Glutamatergic neuron (in vitro differentiated cells): ENCODE measurements at places on chromosomes 5 and 9.
A peak's percentile ranks its signal among the peaks of the same experiment; 100 is the strongest.

- DNase-seq = no peak
Measured at GRCh38 chr9:70257991-70258691, 637 bp upstream of the SMC5 start.

DNA sequence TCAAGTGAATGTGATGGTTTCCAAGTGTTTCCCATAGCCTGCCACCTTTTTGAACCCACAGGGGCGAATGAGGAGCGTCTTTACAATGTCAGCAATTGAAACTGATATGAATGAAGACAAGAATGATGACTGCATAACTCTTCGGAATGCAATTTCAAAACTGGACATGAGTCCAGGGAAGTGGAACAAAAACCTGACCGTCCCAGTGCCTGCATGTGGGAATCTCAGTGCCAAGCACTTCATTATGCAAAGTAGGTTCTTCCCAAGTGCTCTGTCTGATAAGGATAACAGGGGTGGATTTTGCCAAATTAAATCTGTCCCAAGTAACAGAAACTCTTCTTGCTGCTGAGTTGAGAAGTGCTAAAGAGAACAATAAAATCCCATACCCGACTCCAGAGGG lies 243.8 kb upstream of the ADAMTS16 start:
- no peak for DNase-seq

DNA sequence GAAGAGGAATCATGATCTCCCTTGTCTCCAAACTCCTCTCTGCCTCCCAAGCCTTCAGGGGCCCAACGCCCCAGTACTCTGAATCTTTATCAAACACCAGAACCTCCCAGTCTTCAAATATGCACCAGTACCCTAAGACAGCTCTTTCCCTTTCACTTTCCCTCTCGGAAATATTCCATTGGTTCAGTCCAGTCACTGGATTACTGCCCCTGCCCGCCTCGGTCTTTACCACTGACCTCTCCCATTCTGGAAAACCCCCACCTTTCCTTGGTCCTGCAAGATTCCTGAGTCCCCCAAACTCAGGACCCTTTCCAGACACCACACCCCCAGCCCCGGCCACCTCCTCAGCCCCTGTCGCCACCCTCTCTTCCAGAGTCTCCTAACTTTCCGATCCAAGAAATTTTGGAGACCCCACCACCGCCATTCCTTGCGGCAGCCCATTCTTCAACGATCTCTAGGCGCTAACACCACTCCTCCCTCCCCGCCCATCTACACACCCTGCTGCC lies 674 bp downstream of the C5orf15 start:
- no peak for DNase-seq

DNA sequence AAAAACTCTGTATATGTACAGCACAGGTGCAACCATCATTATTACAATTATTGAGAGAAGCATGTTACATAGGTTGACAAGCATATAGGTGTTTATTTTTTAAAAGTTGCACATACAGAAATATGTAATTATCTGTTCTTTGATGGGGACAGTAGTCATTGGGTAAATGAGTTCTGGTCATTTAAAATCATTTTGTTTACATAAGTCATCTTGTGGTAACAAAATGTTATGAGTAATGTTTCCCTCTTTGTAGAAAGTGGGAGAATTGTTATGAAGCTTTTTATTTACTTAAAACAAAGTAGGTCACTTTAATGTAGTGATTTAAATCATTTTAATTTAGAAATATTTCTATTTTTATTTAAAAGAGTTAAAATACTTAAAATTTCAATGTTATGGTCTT lies 33.8 kb upstream of the FBXL17 start:
- DNase-seq = no peak

GRCh38 chr5:167982-168660 lies 23.2 kb upstream of the LRRC14B start:
- peak; percentile 5 for DNase-seq

GRCh38 chr5:64688965-64689364 lies 1.3 kb upstream of the SHISAL2B start:
- no peak for DNase-seq

GRCh38 chr9:137632230-137633161 lies 13.7 kb downstream of the EHMT1 start:
- DNase-seq = no peak

DNA sequence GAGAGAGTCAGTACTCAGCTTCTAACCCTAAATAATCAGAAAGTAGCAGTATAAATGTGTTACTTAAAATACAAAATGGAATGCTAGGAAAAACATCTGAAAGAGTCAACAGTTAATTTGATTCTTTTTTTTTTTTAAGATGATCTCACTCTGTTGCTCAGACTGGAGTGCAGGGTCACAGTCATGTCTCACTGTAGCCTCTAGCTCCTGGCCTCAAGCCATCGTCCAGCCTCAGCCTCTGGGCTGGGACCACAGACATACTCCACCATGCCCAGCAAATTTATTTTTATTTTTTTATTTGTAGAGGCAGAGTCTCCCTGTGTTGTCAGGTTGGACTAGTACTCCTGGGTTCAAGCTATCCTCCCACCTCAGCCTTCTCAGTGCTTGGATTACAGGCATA lies 424.9 kb downstream of the IRX2 start:
- DNase-seq = no peak

GRCh38 chr5:95620870-95621838 lies 1.3 kb downstream of the GPR150 start:
- peak; percentile 72 for DNase-seq

- no peak for DNase-seq
Measured at GRCh38 chr9:131618071-131618479, 72.8 kb downstream of the PRRT1B start.

GRCh38 chr9:131407717-131408195 lies 13.9 kb downstream of the PRRC2B start:
- DNase-seq = no peak

DNA sequence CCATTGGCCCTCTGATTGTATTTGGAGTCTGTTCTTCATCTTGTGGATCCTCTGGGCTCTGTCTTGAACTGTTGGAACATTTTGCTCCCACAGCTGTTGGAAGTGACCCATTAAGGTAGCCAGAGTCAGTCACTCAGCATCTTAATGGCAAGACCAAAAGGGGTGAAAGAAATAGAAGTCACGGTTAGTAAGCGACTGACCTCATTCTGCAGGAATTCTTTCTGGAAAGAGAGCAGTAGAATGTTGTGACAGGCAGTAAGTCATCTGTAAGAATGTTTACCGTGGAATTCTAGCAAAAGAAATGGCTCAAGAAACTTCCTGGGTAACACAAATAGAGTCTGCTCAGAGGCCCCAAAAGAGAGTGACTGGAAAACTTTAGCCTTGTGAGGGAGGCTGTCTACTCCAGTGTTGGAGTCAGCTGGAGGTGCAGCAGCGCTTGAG lies 28.6 kb upstream of the TNC start:
- DNase-seq = no peak

GRCh38 chr9:134348404-134349155 lies 22.3 kb downstream of the RXRA start:
- DNase-seq = no peak

DNA sequence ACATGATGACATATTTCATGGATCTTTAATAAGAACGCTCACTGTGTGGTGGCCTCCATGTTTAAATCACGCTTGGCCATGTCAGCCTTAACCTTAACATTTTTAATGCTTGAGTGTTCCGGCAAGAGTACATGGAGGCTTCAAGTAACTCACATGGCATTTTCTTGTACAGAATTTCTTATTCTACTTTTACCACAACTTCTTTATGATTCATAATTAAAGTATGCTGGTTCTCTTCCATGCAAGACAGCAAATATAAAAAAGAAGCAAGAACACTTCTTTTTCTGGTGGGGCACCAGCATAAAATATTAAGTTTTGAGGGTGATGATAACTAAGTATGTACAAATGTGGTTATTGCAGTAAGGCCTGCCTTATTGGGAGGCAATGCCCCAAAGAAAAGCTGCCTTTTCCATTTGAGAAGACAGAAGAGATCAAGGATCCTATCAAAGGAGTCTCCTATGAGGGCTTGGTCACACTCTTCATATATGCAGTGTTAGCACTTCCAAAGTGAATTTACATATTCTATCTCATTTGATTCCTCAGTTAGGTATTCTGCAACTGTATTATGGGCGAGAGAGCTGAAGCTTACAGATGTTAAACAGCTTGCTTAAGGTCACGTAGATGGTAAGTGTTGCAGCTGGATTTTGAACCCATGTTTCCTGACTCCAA lies 382.7 kb upstream of the MEF2C start:
- no peak for DNase-seq

DNA sequence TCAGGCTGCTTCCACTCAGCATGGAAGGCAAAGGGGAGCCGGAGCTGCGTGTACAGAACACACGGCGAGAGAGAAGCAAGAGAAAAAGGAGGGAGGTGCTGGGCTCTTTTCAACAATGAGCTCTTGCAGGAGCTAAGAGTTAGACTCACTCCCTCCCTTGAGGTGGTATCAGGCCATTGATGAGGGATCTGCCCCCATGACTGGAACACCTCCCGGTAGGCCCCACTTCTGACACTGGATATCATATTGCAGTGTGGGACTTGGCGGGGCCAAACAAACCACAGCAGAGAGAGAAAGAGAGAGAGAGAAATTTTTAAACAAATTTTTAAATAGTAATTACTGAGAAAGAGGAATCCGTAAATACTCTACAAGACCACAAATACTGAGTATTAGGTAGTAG lies 182.2 kb downstream of the TRIO start:
- no peak for DNase-seq

- no peak for DNase-seq
Measured at GRCh38 chr9:32839013-32839885, 55.9 kb downstream of the TMEM215 start.

DNA sequence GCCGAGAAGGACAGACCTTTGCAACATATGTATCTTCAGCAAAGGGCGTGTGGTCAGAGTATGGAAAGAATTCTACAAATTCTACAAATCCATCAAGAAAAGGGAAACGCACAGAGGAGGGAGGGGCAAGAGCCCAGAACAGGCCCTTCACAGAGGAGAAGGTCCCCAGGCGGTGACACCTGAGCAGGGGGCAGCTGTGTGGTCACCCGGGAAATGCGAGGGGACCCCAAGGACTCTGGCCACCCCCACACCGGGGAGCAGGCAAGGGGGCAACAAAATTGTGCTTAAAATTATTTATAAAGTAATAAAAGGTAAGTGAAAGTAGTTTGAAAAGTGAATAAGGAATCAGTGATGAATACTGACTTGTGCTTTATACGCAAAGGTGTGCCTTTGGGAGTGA lies 17.6 kb downstream of the NACC2 start:
- no peak for DNase-seq

GRCh38 chr9:38196714-38197113 lies 127.7 kb upstream of the SHB start:
- DNase-seq = no peak

DNA sequence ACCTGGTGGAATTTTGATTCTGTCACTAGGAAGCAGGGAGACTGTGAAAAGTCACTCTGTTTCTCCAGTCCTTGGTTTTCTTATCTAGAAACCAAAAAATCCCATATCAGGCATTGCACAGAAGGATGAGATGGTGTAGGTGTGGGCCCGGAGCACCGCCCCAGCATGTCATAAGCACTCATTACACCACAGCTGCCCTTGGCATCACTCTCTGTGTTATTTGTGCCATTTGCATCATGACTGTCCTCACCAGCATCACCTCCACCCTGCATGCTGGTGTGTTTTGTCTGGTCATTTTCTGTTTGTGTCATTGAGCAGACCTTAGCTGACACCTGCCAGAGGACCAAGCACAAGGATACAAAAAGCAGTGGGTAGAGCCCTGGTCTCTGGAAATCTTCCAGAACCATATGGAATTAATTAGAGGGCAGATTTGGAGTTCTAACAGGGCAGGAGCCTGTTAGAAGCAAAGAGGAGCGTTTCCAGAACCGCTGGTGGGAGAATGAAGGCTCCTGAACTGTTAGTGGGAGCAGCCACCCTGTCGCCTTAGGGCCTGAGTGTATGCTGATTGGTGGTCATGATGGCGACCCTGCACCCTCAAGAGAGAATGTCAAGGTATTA lies 99.3 kb downstream of the AMBP start:
- no peak for DNase-seq

DNA sequence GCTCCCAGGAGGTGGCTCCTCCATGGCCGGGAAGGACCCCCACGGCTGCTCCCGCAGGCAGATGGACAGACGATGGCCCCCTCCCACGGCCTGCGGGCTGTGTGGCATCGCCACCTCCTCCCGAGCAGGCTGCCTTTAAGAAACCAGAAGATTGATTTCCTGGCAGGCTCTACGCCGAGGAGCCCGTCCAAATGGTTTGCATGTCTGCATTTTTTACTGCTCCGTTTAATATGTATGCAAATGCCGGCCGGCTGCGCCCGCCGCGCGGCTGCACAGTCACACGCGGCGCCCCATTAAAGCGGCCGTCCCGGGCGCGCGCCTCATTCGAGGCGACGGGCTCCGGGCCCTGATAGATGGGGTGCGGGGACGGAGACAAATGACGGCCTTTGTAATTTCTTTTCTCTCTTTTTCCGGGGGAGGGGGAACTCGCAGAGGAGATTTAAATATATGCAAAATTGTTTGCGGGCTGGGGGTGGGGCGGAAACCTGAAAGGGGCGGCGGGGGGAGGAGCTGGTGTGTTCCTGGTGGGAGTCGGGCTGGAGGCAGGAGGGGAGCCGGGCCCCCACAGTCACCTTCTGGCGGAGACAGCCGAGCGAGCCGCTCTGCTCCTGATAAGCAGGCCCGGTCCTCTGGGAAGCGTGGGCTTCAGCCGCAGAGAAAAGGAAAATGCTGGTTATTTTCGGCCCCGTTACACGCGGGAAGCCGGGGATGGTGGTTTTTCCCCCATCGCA lies 158.7 kb upstream of the IER5L start:
- DNase-seq = peak; percentile 65

DNA sequence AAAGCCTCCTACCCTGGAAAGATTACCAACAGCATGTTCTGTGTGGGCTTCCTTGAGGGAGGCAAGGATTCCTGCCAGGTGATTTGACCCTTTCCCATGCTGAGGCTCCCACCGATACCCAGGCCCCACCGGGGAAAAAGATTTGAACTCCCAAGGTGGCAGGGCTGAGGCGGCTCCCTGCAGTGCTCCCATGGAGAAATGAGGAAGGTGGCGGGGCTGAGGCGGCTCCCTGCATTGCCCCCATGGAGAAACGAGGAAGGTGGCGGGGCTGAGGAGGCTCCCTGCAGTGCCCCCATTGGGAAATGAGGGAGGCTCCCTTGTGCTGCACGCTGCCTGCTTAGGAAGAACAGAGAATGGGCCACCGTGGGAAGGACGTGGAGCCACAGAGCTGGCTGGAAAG lies 3.2 kb downstream of the PRSS3 start:
- no peak for DNase-seq

DNA sequence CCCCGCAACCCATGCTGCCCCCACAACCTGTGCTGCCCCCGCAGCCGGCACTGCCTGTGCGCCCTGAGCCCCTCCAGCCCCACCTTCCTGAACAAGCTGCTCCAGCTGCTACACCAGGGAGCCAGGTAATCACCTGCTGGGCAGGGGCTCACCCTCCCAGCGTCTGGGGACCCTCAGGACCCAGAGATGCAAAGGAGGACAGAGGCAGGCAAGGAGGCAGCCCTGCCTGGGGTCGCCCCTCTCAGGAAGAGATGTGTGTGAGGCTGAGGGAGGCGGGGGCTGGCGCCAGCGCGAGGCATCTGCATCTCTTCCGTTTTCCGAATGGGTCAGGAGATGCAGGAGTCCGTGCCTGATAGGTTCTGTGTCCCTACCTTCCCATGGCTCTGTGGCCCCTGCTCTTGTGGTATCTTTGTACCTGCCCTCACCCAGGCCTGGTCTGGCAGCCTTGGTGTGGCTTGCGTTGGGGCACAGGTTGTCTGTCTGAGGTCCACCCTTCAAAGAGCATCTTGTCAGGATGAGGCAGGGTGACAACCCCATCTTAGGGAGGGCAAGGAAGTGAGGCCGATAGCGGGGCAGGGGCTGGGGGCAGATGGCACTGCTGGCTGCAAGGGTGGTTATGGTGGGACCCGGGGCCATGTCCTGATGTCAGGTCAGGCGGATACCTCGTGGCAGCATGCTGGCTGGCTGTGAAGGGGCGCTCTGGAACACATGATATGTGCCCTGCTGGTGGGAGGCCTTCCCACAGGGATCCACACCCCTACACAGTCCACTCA lies 75.7 kb downstream of the WNK2 start:
- DNase-seq = peak; percentile 10
